Activated CD4-positive, alpha-beta T cell treated with anti-CD3 and anti-CD28 coated beads, Interleukin-2, amount 10 ng/mL, durations not matched to agents 24 days and 14 days (primary cell): ENCODE measurements at places on chromosomes 6 and 20.

GRCh38 chr6:66717801-66718200 is 1010.8 kb upstream of the EYS start:
- H3K4me3 ChIP-seq = no peak overlapping the region
- no peaks in the 10 kb centered on the region for H3K27me3 ChIP-seq
- no peaks in the 10 kb centered on the region for H3K4me1 ChIP-seq

DNA sequence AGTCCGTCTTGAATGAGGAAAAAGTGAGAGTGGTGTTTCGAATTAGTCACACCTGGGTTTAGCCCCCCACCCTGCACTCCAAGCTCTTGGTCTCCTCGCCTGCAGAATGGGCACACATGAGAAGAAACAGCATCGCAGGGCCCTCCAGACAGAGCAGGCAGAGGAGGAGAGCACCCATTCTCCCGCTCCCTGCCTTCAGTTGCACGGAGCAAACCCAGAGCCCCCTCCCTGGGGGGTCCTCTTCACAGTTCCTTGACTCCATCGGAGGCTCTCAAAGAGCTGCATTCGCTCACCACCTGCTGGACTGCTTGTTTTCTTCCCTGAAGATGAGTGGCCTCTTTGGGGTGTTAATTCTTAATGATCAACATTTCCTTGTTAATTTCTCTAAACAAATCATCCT is 5.1 kb downstream of the CST7 start:
- DNase-seq = no peak
- peak overlapping the region; percentile 85 for H3K27ac ChIP-seq
- H3K36me3 ChIP-seq = peaks cover 57% of the 10 kb centered on the region
- H3K4me3 ChIP-seq = peak overlapping the region; percentile 67

- H3K4me1 ChIP-seq = peaks cover 81% of the 10 kb centered on the region
- peak overlapping the region; percentile 82 for H3K27ac ChIP-seq
- DNase-seq = no peak
- H3K27me3 ChIP-seq = no peaks in the 10 kb centered on the region
These were observed 77.0 kb downstream of the ATXN1 start for GRCh38 chr6:16684195-16684689.

DNA sequence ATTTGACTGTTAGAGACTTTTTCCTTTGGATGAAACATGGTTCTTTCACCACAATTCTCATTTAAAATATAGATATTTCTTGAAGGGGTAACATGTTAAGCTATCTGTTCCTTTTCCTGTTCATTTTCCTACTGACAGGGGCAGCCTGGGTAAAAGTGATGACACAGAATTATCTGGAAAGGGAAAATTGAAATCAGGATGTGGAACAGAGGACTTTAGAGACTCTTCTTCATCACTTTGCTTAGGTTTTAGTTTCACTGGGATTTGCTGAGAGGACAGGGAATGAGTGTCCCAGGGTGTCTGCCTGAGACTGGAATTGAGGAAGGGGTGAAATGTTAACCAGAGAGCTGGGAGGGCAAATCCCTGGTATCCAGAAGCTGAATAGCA is 116.0 kb downstream of the RNF144B start:
- H3K4me1 ChIP-seq = peaks cover 1% of the 10 kb centered on the region
- DNase-seq = no peak
